Progenitor cell of endocrine pancreas (in vitro differentiated cells): ENCODE measurements at places on chromosomes 16 and 17. TPM values are rescaled to one million over a fixed set of nuclear protein-coding genes. Genes with fewer than 3 reads are reported as not detected.

Gene ATP5PD
- 160 and 163 TPM in 2 replicates for total RNA-seq

Gene PPM1D
- 20.8 and 21.2 TPM in 2 replicates for total RNA-seq

Gene CACNG4
- total RNA-seq = 6.5 and 8.7 TPM in 2 replicates

GRCh38 chr17:18953231-18953728 is 1.3 kb downstream of the SLC5A10 start:
- no peak overlapping the region for H3K4me3 ChIP-seq
- H3K27me3 ChIP-seq = peaks cover 5% of the 10 kb centered on the region
- DNase-seq = no peak
- H3K27ac ChIP-seq = no peak overlapping the region
- H3K4me1 ChIP-seq = peaks cover 10% of the 10 kb centered on the region
- no peaks in the 10 kb centered on the region for H3K36me3 ChIP-seq

- peaks cover 13% of the 10 kb centered on the region for H3K27me3 ChIP-seq
- H3K4me3 ChIP-seq = no peak overlapping the region
- H3K4me1 ChIP-seq = peaks cover 12% of the 10 kb centered on the region
- peaks cover 6% of the 10 kb centered on the region for H3K36me3 ChIP-seq
- no peak for DNase-seq
Observed at GRCh38 chr17:36610474-36610873, 9.1 kb downstream of the MRM1 start.

DNA sequence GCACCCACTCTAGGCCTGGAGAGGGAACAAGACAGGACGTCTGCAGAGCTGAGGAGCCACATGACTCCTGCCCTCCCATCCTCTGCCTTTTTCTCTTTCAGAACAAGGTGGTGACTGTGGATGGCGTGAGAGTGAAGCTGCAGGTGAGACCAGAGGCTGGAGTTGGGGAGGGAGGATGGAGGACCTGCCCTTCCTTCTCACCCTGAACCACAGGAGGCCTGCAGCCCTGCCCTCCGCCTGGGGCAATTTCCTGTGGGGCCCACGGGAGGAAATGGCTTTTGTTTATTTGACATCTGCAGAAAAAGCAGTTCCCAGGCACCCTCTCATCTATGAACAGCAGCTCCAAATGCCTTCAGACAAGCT is 5.1 kb downstream of the RAB37 start:
- no peak overlapping the region for H3K27ac ChIP-seq
- no peaks in the 10 kb centered on the region for H3K36me3 ChIP-seq
- no peak for DNase-seq
- peaks cover 21% of the 10 kb centered on the region for H3K4me1 ChIP-seq
- H3K27me3 ChIP-seq = peaks cover 5% of the 10 kb centered on the region
